ENCODE measurements at places on chromosomes 6 and 20. TPM values are rescaled to one million over a fixed set of nuclear protein-coding genes. Genes with fewer than 3 reads are reported as not detected.

- H3K4me3 ChIP-seq: no peak overlapping the region
- no peak overlapping the region for H3K27ac ChIP-seq
- no peaks in the 10 kb centered on the region for H3K4me1 ChIP-seq
Measured at GRCh38 chr6:113570161-113570560, 287.0 kb upstream of the MARCKS start.

DNA sequence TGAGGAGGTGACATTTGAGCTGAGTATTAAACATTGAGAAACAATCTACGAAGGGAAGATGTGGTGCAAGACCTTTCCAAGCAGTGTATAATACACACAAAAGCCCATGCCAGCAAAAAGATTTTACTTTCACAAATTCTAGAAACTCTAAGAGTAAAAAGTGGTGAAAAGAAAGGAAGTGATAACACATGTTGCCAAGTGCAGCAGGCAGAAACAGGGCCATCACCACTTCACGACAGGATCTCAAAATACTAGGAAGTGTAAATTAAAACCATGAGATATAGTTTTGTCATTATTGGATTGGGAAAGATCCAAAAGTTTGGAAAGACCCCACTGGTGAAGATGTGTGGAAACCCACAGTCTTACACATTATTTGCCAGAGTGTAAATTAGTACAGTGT is 1.7 kb upstream of the ENTPD6 start:
- H3K4me3 ChIP-seq: no peak overlapping the region
- H3K27me3 ChIP-seq: peaks cover 2% of the 10 kb centered on the region
- no peak for DNase-seq

GRCh38 chr6:111798281-111798725 is 74.9 kb downstream of the FYN start:
- H3K4me3 ChIP-seq: no peak overlapping the region
- DNase-seq: no peak
- peaks cover 71% of the 10 kb centered on the region for H3K4me1 ChIP-seq
- H3K36me3 ChIP-seq: peaks cover 24% of the 10 kb centered on the region
- no peak overlapping the region for H3K27ac ChIP-seq

DNA sequence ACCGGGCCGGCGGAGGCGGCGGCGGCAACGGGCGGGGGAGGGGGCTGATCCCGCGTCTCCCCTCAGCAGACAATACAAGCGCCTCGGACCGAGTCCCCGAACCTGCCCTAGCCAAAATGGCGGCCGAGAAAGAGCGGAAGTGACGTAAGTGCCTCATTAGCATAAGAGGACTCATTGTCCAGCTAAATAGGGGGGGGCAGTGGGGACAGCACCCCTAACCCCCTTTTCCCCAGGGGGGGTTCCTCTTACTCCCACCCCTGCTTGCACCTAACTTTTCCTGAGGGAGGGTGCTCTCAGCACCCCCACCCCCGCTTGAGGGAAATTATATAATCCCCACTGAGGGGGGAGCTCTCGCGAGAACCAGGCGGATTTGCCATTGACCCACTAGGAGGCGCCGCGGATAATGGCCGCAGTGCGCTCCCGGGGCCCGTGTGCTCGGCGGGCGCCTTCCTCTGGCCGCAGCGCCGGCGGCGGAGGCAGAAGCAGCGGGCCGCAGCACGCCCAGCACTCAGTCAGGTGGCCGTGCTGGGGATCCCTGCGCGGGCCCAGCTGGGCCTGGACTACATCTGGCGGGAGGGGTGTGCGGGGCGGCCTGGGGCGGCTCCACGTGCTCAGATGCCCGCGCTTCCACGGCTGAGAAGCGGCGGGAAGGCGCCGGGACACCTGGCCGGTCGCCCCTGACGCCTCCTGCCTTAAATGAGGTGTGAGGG is at the start of gene ADNP:
Gene ADNP, minus strand, starts transcription at position 132 of the 710 bp plus-strand sequence. CDS start 27,441 bp downstream, outside the sequence.
- H3K27ac ChIP-seq: peak within 1 kb of the TSS; percentile 92
- H3K4me3 ChIP-seq: peak within 1 kb of the TSS; percentile 91
- peaks cover 65% of the 10 kb centered on the region for H3K36me3 ChIP-seq
- no peaks in the 10 kb centered on the region for H3K27me3 ChIP-seq
- peaks cover 43% of the 10 kb centered on the region for H3K4me1 ChIP-seq
- peak; percentile 90 for DNase-seq

GRCh38 chr20:35772563-35773058 is 796 bp downstream of the PHF20 start:
- no peak for DNase-seq
- peak overlapping the region; percentile 77 for H3K4me3 ChIP-seq
- H3K27me3 ChIP-seq: no peaks in the 10 kb centered on the region

DNA sequence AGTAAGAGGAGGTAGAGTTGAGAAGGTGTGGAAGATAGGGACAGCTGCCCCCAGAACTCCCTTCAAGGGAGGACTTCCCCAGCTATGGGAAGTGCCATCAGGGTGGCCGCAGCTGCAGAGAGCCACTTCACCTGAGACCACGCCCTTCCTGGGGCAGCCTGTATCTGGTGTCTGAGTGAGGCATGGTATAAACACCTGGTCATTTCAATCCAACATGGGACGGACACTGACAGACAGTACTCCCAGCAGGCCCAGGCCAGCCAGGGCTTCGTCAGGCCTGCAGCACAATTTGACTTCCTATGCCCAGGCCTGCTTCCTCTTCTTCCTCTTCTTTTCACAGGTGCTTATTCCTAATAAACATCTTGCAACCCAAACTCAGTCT is 4.5 kb downstream of the SOX12 start:
- no peak overlapping the region for H3K4me3 ChIP-seq
- H3K36me3 ChIP-seq: no peaks in the 10 kb centered on the region
- peaks cover 8% of the 10 kb centered on the region for H3K27me3 ChIP-seq
- peaks cover 25% of the 10 kb centered on the region for H3K4me1 ChIP-seq
- H3K27ac ChIP-seq: no peak overlapping the region

GRCh38 chr6:109606359-109606758 is 84.6 kb downstream of the AK9 start:
- H3K36me3 ChIP-seq: no peaks in the 10 kb centered on the region
- H3K4me1 ChIP-seq: peaks cover 5% of the 10 kb centered on the region
- DNase-seq: no peak
- no peak overlapping the region for H3K27ac ChIP-seq

DNA sequence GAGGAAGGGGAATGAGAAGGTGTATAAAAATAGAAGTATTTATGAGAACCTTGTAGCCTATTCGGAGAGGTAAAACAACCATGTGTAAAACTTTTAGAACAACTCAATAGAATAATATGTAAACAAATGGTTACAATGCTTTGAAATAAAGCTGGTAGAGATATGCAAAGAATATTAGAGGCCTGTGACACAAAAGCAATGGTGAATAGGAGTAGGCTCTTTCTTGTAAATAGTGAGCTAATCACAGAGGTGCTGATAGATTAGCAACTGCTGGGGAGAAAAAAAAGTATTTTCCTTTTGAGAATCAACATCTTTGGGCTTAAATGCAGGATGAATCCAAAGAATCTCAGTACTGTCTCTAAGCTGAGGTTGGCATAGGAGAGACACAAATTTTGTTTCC is 7.0 kb downstream of the TMEM200A start:
- no peak overlapping the region for H3K4me3 ChIP-seq
- DNase-seq: no peak
- H3K36me3 ChIP-seq: no peaks in the 10 kb centered on the region
- H3K27me3 ChIP-seq: peaks cover 13% of the 10 kb centered on the region
- peaks cover 6% of the 10 kb centered on the region for H3K4me1 ChIP-seq

DNA sequence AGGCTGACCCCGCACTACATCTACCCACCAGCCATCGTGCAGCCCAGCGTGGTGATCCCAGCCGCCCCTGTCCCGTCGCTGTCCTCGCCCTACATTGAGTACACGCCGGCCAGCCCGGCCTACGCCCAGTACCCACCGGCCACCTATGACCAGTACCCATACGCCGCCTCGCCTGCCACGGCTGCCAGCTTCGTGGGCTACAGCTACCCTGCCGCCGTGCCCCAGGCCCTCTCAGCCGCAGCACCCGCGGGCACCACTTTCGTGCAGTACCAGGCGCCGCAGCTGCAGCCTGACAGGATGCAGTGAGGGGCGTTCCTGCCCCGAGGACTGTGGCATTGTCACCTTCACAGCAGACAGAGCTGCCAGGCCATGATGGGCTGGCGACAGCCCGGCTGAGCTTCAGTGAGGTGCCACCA is 16.4 kb downstream of the RBM38 start:
- H3K27ac ChIP-seq: no peak overlapping the region
- peaks cover 23% of the 10 kb centered on the region for H3K4me1 ChIP-seq
- H3K36me3 ChIP-seq: peaks cover 65% of the 10 kb centered on the region
- DNase-seq: no peak

- no peak overlapping the region for H3K4me3 ChIP-seq
- no peaks in the 10 kb centered on the region for H3K36me3 ChIP-seq
- no peaks in the 10 kb centered on the region for H3K27me3 ChIP-seq
- no peak overlapping the region for H3K27ac ChIP-seq
- no peak for DNase-seq
Measured at GRCh38 chr20:19735446-19735845, 22.6 kb upstream of the RIN2 start.

GRCh38 chr6:134593024-134593423 is 275.1 kb upstream of the SGK1 start:
- H3K4me3 ChIP-seq: no peak overlapping the region
- H3K27me3 ChIP-seq: no peaks in the 10 kb centered on the region
- DNase-seq: no peak
- no peaks in the 10 kb centered on the region for H3K4me1 ChIP-seq
- no peak overlapping the region for H3K27ac ChIP-seq

CALHM6 gene
- total RNA-seq: 11.2 TPM

DAAM2 gene
- total RNA-seq: not detected

C6orf163 gene
- 1.4 TPM for total RNA-seq

HIVEP1 gene
- 27.8 TPM for total RNA-seq

C20orf141 gene
- total RNA-seq: not detected

RREB1 gene
- 27.9 TPM for total RNA-seq

SLC17A1 gene
- not detected for total RNA-seq

SLX4IP gene
- total RNA-seq: 6.2 TPM

Measured in activated CD4-positive, alpha-beta memory T cell treated with anti-CD3 and anti-CD28 coated beads, Interleukin-2, amount 10 ng/mL, durations not matched to agents 7 days and 5 days (primary cell).